T-helper 9 cell (primary cell): ENCODE measurements at places on chromosomes 2 and 18.

DNA sequence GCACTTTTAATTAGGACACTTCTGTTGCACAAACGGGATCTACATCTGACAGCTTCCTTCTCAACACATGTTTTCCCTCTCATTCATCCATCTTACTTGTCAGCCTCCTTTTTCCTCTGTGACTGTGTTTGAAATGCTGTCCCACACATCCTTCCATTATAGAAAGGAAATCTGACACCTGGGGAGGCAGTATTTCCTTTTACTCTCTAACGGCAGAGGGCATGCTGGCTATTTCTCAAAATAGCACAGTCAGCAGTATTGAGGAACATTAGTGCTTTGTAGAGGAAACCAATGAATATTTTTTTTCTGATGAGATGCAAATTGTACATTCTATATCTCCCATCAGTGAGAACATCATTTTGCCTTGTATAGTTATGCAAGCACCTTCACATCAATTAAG lies 668.7 kb downstream of the SLC4A3 start:
- no peak for DNase-seq

DNA sequence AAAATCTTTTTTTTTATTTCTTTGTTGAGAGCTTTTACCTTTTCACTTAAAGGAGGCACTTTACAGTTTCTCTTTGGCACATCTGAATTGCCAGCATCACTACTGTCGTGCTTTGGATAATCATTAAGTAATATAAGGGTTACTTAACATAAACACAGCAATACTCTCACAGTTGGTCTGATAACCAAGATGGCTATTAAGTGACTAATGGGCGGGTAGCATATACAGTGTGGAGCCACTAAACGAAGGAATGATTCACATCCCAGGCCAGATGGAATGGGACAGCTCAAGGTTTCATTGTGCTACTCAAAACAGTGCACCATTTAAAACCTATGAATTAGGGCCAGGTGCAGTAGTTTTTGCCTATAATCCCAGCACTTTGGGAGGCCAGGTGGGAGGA lies 28.1 kb downstream of the USP37 start:
- no peak for DNase-seq

DNA sequence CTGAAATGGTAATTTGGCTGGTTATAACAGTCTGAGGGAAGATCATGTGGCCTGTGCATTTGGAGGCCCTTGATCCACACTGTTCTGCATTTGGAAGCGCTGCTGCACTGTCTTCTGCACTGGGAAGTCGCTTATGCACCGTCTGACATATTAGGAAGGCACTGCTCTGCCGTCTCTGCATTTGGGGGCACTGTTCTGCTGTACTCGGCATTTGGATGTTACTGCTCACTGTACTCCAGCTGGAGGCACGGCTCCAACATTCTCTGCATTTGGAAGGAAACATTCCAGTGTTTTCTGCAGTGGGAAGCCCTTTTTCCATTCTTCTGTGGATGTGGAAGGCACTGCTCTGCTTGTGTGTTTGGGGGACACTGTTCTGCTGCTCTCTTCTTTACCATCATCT lies 9.6 kb upstream of the PROM2 start:
- DNase-seq, result no peak

- DNase-seq, result no peak
Measured at GRCh38 chr2:31353179-31353578, 61.4 kb downstream of the XDH start.

DNA sequence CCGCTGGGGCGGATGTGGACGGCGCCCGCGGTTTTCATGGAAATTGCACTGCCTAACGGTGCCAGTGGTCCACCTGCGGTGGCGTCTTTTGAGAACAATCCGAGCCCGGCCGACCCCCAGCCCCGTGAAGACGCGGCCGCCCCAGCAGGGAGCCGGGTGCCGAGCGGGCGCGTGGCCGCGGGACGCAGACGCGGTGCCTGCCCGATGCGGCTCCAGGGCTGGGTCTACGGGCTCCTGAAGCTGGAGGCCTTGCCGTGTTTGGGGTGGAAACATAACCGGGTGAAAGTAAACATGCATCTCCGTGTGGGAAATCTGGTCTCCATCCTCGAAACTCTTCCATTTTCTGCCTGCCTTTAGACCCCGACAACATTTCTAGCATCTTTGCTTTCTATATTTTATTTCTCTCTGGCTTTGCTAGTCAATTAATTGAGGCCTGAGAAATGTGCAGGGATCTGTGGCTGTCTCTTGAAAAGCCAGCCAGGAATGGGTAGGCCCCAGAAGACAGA lies 572 bp downstream of the INPP4A start:
- DNase-seq, result no peak

GRCh38 chr2:236169151-236169721 lies 1.1 kb upstream of the GBX2 start:
- no peak for DNase-seq

- no peak for DNase-seq
Measured at GRCh38 chr2:105324732-105325131, 4.8 kb downstream of the TGFBRAP1 start.

GRCh38 chr2:234705108-234705507 lies 208.2 kb upstream of the ARL4C start:
- no peak for DNase-seq

DNA sequence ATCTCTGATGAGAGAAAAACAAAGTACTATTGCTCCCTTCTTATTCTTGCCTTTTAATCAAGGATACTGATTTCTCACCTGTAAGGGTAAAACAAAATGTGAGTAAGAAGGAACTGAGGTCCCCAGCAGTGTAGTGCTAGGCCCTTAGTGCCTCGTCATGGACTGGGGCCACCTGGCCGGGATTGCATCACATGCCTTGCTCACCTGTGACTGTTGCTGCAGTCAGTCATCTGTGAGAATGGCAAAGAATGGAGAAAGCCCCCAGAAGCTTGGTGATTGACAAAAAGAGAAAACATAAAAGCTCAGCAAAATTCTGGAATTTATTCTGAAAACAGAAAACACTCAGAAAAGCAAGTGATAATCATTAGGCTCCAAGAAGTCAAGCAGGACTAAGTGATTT lies 63.4 kb downstream of the SPATS2L start:
- no peak for DNase-seq

DNA sequence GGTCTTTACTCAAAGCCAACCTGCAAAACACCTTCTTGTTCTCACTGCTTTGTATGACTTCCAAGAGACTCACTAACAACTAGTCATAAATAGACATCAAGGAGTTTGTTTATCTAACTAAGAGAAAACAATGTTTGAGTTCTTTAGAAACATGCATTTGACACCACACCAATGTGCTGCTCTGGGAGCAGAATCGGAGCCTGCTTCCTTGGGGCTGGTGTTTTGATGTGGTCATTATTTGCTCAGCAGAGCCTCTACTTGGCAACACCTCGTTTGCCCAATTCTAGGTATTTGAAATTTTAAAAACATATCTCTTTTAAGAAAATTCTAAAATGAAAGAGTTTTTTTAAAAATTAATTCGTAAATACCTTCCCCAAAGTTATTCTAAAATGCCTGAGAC lies 167.5 kb downstream of the BCL2 start:
- DNase-seq, result no peak

GRCh38 chr2:234950730-234951663 lies 820 bp upstream of the SH3BP4 start:
- no peak for DNase-seq

- DNase-seq, result no peak
Measured at GRCh38 chr2:232537079-232537478, 2.4 kb upstream of the CHRNG start.

- no peak for DNase-seq
Measured at GRCh38 chr2:189639007-189639609, 22.2 kb upstream of the ASNSD1 start.

DNA sequence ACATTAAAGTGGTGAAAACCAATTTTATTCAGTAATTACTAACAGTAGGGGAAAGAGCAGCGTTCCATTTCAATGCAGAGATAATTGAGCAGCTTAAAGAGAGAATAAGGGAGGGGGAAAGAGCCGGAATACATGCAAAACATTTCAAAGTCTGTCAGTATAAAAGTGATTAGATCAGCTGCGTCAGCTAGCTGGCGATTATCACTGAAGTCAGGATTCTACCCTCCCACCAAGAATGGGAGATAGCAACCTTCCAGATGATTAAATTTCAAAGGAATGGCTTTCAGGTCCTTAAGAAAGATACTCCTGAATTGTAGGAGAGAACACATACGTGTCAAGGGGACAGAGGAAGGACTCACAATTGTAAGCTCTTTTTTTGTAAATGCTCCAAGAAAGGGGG lies 2.7 kb upstream of the ZC3H6 start:
- DNase-seq, result no peak

- peak; percentile 37 for DNase-seq
Measured at GRCh38 chr18:62420513-62421209, 95.6 kb downstream of the TNFRSF11A start.

GRCh38 chr2:116754381-116755101 lies 1060.0 kb upstream of the DDX18 start:
- DNase-seq, result no peak

DNA sequence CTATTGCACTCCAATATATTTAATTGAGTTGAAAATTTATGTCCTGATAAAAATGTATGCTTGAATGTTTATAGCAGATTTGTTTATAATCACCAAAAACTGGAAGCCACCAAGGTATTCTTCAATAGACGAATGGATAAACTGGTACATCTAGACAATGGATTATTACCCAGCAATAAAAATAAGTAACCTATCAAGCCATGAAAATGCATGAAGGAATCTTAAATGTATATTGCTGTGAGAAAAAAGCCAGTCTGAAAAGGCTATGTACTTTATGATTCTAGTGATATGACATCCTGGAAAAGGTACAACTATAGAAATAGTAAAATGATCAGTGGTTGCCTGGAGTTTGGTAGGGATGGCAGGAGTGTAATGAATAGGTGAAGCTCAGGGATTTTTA lies 580.7 kb downstream of the DCC start:
- DNase-seq, result no peak

GRCh38 chr2:74216642-74217041 lies 18.2 kb downstream of the MTHFD2 start:
- DNase-seq, result no peak

- DNase-seq, result no peak
Measured at GRCh38 chr2:206240327-206240726, 34.1 kb upstream of the ZDBF2 start.

DNA sequence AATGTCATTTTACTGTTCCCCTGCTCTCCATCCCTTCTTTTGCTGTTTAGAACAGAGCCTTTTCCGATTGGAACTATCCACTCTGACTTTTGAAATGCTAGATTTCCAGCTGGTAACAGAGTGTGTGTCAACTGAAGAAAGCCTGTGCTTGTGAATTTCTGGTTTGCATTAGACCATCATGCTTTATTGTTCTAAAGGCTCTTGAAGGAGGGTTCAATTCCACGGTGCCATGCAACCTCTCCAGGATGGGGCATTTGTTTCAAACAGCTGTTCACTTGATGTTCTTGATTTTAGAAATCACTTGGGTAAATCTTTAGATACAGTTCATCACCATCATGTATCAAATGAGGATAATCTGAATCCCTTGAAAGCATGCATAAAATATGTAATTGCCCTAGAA lies 156.7 kb downstream of the QPCT start:
- no peak for DNase-seq

DNA sequence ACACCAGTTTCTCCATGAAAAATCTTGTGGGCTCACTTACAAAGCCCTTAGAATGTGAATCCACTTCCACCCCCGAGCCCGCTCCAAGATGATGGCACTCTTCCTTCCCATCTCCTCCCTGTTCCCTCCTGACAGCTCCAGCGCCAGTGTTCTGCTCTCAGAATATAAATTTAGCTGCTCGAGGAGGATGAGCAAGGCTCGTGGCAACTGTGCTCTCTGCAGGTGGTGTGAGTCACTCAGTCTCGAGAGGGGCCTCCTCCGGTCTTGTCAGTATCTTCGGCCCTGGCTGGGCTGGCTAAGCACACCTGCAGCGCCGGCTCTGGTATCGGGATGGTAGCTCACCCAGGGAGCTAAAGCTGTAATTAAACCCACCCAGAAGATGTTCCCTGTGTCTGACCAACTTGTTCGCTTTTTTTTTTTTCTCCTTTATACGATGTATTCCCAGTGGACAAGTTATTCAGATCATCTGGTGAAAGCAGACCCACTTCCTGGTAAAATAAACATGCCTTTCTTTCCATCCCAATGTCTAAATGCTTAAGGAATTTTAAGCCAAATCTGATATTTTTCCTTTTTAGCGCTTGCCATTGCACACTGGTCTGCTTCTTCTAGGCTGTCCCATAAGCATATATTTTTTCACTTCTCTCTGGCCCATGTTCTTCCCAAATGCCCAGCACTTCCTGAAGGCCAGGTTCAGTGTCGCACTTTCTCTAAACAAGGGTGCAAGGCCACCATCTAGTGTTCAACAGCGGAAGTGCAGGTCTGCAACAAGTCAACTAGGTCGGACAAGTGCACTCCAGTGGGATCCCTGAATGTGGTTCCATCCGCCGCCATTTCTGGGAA lies 31.4 kb upstream of the YPEL5 start:
- DNase-seq, result peak; percentile 44

DNA sequence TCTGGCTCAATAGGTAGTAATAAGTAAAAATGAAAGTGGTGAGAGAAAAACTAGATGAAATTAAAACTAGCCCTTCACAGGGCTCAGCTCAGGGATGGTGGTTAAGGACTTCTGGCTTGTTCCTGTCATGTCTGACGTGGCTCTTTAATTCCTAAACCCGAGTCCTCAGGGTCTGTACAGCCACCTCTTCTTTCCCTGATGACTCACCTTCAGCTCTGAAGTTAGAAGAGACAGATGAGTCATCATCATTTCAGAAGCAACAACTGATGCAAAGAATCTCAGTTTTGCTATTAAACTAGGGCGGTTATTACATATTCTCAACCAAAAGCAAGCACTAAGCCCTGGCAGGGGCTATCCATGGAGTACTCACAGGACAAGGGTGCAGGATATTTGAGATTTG lies 24.0 kb upstream of the ITGB6 start:
- DNase-seq, result no peak

DNA sequence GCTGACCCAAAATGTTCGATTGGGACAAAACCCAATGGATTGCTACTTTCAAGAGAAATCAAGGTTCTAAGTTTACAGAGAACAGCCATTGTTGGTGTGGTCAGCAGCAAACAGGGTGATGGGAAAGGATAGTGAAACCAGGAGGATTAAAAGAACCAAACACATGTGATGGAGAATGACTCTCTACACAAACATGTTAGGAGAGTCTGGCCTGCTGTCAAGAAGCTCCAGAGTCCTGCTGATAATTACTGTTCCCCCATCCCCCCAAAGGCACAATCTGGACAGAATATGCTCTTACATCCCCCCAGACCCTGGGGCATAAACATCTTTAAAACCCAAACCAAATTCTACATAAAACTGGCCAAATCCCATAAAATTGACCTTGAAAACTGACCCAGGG lies 32.0 kb upstream of the ACYP2 start:
- no peak for DNase-seq

DNA sequence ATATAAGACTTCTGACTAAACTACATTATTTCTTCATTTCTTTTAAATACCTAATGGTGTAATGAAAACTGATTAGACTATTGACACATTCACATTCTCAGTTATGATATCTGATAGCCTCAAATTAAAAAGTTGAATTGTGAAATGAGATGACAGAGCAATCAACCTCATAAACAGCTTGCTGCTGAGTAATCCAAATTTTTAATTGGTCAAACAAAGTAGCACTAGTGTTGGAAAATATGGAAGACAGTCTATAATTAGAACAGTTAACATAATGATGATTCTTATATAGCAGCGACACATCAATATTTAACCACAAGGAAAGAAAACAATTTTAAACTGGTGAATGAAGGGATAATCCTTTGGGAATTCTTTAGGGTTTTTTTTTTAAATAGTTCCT lies 91.9 kb upstream of the LRP1B start:
- DNase-seq, result no peak
